ENCODE measurements at places on chromosomes 4 and X.
A peak's percentile ranks its signal among the peaks of the same experiment; 100 is the strongest.

- no peak for DNase-seq
These were observed 153.0 kb upstream of the RPS6KA6 start for GRCh38 chrX:84340968-84341367.

- DNase-seq, result peak; percentile 11
These were observed at the start of gene DCHS2 for GRCh38 chr4:154491341-154492271. DCHS2 (minus strand) TSS chr4:154491799; CDS start chr4:154491355, 444 bp downstream.

GRCh38 chrX:9503261-9503660 lies 38.4 kb downstream of the TBL1X start:
- DNase-seq, result no peak

- peak; percentile 42 for DNase-seq
These were observed 646 bp downstream of the TIGD4 start for GRCh38 chr4:152778656-152779512.

DNA sequence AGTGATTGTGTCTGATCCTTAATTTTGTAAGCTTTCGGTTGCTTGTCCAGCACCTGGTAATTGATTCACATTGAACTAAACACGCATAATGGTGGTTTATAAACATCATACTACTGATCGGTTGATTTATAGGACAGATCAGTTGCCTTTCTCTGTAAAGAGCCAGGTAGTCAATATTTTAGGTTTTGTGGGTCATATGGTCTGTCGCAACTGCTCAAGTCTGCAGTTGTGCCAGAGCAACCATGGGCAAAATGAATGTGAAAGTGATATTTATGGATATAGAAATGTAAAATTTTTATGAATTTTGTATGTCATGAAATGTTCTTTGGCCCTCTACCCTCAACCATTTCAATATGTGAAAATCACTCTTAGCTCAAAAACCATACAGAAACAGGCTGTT lies 8.9 kb downstream of the JADE1 start:
- no peak for DNase-seq

DNA sequence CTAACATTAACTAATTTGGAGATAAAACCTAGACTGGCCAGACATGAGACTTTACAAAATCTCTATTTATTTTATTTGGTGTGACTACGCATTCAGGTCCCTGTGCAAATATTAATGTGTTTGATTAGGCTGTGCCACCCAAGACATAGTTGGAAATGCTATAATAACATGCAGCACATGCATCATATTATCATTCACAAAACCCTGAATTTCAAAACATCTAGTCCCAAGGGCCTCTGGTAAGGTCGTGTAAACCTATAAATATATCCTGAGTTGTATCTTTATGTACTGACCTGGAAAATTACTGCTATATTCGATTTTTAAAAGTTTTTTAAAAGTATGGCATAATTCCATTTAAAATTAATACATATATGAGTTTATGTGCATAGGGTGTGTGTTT lies 47.1 kb upstream of the FAT4 start:
- DNase-seq, result no peak

DNA sequence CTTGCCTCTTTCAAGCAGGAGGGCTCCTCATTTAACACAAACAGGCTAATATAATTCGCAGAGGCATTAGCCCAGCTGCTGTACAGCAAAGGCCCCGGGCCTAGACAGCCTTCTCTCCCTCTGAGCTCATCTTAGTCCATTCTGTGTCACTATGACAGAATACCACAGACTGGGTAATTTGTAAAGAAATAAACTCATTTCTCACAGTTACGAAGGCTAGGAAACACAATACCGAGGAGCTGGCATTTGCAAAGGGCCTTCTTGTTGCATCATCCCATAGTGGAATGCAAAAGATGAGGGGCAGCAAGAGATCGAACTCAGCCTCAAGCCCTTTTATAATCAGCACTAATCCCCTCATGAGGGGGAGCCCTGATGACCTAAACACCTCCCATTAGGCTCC lies 48.5 kb downstream of the TSPAN5 start:
- no peak for DNase-seq

DNA sequence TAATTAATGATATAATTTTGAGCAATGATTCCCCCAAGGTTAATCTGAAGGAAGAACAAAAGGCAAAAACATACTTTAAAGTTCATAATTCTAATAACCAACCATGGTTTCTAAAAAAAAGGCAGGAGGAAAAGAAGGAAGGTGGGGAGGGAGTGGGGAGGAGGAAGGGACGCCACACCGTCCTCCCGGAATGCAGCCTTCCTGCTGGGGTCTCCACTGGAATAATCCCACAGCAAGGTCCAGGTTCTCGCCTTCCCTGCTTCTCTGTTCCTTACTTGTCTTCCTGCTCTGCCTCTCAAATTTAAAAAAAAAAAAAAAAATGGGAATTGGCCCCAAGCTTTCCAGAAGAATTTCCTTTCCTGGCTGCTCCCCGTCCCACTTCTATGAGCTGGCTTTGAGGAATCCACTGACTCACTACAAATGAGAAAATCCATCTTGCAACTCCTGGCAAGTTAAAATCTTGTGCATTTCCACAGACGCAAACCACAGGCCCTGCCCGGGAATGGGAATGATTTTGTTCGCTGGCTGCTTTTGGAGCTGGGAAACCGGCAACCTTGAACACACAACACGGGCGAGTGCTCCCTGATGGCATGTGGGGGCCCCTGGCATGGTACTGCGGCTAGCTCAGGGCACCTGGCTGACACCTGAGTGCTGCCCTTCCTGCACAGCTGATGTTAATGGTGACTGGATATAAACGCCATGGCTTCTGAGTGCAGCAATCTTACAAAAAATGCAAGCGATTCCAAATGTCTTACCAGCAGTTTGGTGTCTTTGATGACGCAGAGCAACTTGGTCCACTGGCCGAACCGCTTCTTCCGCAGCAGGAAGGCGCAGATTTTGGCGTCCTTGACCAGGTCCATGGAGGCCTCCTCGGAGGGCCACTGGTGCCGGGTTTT lies 97.0 kb downstream of the AFAP1 start:
- no peak for DNase-seq

- peak; percentile 3 for DNase-seq
These were observed 30.7 kb downstream of the MSN start for GRCh38 chrX:65697915-65698796.

- DNase-seq, result no peak
These were observed 50.8 kb downstream of the PRPS1 start for GRCh38 chrX:107678957-107679740.

GRCh38 chr4:21742326-21742725 lies 206.2 kb downstream of the KCNIP4 start:
- no peak for DNase-seq

DNA sequence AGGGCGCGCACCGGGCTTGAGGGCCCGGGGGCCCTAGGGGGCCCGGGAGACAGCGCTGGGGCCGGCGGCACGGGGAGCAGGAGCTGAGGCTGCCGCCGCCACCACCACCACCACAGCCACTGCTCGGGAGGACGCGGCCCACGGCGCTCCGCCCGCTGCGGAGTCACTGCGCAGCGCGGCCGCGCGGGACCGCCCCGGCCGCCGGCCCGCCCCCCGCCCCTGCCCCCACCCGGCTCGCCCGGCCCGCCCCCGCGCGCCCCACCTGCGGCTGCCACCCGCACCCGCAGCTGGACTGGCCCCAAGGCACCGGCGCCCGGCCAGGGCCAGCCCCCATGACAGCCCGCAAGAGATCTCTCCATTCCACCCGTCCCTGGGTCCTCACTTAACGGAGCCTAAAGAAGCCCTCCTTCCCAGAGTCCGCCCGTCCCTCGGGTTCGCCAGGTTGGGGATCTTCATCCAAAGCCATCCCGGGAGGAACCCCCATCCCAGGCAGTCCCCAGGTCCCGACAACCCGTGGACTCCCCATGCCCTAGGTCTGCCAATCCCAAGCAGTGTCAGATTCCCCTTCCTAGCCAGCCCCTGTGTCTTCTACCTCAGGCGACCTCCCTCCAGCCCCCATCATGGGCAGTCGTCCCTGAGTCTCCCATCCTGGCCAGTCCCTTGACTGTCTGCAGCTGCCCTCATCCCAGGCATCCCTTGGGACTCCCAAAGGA lies 40.0 kb upstream of the IQSEC2 start:
- DNase-seq, result no peak

DNA sequence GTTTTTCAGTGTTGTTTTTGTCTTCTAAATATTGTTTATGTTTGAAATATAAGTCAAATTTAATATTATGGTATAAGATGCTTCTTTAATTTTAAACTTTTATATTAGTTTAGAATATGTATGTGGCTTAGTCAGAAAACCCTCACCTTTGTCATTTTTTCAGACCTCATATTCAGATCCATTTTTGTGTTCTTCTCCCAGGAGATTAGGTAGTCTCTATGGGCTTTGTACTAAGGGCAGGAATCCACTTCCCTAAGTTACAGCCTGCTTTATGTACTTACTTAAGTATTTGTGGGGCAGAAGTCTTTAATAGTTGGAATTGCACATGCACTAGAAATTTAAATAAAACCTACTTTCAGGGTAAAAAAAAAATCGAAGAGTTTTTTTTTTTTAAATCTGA lies 63.5 kb upstream of the TENM3 start:
- no peak for DNase-seq

DNA sequence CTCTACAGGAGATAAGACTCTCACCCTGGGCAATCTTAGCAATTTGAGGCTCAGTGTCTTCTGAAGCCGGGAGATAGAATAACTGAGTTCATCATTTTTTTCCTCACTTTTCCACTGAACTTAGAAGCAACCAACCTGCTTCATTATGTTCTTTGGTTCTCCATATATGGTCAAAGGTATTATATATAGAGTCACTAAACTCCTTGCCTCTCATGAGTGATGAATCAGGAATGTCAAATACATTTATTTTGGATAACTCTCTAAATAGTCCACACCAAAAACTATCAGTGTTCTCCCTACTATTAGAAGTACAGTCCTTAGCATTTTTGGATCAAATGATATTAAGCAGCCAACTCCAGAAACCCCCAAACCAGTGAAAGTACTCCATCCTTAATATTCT lies 421.5 kb upstream of the EPHA5 start:
- DNase-seq, result no peak

DNA sequence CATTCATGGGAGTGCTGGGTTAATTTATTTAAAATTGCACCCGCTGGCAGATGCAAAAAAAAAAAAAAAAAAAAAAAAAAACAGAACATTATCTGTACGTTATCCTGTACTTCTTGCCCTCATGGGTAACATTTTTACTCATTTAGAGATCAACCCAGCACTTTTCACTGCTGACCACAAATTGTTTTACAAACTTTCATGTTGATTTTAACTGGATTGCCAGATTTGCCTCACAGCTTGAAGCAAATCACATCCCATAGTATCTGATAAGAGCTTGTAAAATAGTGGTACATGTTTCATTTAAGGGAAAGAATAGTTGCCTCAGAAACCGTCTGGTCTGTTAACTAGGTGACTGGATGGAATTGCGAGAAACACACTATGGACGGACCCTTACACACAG lies 640.8 kb downstream of the TRIML1 start:
- DNase-seq, result no peak

DNA sequence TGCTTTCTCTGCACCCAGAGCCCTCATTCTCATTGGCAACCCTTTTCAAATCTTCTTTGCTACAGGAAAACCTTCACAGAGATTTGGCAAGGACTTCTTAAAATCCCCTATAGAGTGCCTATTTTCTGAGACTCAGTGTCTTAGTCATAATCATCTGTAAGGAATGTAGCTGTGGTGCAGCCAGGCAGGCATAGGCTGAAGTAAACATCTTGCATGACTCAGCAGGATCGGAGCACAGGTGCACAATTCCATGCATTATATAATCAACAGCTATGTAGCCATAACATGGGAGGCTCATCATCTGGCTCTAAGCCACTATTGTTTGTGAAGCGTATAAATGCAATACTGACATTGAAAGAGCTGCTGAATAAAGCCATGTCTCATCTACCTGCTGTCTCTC lies 368.8 kb downstream of the MAGEE1 start:
- DNase-seq, result no peak

DNA sequence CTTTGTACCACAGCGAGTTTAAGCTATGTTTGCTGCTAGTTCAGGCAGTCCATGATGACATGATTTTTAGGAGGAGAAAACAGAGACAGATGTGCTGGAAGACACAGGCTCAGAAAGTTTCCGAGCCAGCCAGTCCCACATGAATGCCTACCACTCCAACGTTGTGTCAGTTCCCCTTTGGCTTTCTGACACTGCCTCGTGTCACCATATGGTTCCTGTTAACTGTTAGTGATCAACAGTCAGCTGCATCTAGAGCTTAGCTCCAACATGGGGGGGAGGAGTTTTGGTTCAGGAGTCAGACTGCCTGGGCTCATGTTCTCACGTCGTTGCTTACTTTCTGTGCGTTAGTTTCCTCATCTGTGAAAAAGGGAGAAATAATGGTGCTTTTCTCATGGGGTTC lies 343.7 kb downstream of the MID1IP1 start:
- DNase-seq, result no peak

GRCh38 chrX:71945237-71945805 lies 34.7 kb downstream of the NHSL2 start:
- no peak for DNase-seq

DNA sequence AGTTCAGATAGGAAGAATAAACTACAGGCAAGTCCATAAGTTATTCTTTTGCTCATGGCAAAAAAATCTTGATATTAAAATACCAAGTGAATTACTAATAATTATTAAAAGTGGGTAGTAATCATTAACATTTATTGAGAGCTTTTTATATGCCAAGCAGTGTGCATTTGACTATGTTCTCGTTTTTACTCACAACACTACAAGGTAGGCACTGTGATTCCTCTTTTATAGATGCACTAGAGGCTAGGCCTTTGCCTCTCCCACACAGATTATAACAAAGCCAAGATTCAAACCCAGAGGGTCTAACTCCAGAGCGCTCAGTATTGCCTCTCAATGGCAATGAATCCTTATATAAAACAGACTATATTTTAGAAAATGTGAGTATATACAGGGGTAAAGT lies 254.2 kb downstream of the NAF1 start:
- no peak for DNase-seq

GRCh38 chr4:112813790-112814189 lies 176.8 kb downstream of the LARP7 start:
- DNase-seq, result peak; percentile 1

GRCh38 chr4:98527534-98528269 lies 130.7 kb downstream of the TSPAN5 start:
- DNase-seq, result no peak

GRCh38 chrX:93322110-93322509 lies 351.3 kb downstream of the NAP1L3 start:
- no peak for DNase-seq

- DNase-seq, result peak; percentile 93
These were observed 28.0 kb downstream of the SCD5 start for GRCh38 chr4:82770607-82771006.

DNA sequence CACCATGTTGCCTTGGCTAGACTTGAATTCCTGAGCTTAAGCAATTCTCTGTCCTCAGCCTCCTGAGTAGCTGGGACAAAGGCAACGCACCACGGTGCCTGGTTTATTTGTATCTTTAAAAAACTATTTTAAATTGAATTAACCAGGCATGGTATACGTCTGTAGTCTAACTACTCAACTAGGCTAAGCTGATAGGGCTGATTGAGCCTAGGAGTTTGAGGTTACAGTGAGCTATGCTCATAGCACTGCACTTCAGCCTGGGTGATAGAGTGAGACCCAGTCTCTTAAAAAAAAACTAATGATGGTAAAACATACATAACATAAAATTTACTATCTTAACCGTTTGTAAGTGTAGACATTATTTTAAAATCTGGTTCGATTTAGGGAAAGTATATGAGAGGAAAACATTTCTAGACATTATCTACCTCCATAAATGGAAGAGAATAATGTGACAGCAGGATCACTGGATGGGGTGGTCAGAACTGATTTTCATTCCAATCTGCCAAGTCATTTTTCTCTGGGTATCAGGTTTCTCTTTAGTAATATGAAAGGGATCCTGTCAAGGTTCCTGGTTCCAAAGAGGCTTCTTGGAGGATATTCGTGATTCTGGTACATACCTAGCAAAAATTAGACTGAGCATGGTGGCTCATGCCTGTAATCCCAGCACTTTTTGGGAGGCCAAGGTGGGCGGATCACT lies 8.7 kb upstream of the ITGB1BP2 start:
- no peak for DNase-seq

- DNase-seq, result no peak
These were observed 191.4 kb downstream of the PPP3CA start for GRCh38 chr4:101155945-101156344.

Data from midbrain (tissue), 1 donor.